ENCODE measurements at places on chromosomes 1 and 21.

DNA sequence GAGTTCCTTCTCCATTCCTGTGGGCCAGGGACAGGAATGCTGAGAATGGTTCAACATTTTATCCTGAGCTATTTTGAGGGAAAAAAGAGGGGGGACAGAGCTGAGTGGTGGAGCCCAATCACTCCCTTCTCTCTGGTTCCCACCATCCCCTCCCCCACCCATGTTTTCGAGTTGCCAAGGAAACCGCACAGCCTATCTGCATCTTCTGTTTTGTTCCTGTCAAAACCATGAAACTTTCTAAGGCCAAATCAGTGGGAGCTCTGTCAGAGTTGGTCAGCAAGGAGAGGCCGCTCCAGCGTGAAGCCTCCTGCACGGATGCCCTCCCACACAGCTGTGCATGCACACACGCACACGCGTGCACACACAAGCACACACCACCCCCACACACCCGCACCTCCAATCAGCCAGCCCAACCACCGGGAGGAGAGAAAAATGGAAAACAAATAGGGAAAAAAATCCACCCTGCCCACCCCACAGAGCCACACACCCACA is 54.5 kb upstream of the ATP2B4 start:
- no peak for DNase-seq

GRCh38 chr1:118927427-118928187 is 60.5 kb downstream of the TBX15 start:
- DNase-seq = no peak

DNA sequence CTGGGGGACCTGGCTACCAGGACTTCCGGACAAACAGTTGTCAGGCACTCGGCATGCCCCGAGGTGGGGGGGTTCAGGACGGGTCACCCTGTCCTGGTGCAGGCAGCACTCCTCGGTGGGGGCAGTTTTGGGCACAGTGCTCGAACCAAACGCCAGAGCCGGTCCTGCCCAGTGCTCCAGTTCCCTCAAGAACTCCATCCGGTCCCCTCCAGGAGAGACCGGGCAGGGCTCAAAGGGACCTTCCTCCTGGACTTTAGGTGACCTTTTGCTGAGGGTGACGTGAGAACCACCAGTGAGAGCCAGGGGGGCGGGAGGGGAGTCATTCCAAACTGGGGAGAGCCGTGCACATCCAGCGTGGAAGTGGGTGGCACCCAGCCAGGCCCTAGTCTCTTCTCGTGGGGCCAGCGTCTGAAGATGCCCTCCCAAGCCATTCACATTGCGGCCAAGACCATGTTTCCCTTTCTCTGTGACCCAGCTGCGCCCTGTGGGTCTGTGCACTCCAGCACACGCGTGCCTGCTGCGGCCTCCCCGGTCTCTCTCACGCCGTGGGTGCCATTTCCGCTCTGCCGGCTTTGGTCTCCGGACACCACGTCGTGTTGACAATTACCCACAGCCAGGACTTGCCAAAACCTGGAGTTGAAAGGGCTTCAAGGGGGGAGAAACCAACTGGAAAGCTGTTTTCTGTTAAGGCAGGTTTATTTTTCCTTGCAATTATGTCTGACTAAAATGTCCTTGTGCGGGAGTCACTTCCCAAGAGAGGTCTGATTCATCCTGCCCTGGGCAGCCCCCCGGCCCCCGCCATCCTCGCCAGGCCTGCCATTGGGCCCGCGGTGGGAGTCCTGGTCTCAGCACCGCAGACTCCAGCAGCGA is 178.8 kb upstream of the ARHGEF16 start:
- DNase-seq = no peak

GRCh38 chr1:169148472-169149252 is 42.2 kb downstream of the ATP1B1 start:
- DNase-seq = no peak

- DNase-seq = no peak
Observed at GRCh38 chr1:171997936-171998335, 156.6 kb downstream of the DNM3 start.

- no peak for DNase-seq
Observed at GRCh38 chr1:148315071-148315811, 163.2 kb upstream of the NBPF11 start.

DNA sequence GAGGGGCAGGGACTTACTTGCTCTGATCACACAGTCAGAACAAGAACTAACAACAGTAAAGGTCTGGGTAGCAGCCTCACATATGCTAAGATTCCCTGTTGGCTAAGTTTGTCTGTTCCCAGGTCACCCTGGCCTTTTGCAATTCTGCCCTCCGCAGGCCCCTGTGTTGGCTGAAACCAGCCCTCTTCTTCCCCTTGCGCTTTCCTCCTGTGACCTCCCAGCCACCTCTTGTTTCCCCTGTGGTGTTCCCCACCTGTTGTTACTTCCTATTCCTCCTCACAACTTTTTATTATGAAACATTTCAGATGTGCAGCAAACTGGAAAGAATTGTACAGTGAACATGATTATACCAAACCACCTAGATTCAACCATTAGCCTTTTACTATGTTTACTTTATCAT is 23.4 kb downstream of the MAPKAPK2 start:
- DNase-seq = no peak

- no peak for DNase-seq
Observed at GRCh38 chr1:26171084-26172072, at the start of gene ZNF593OS. ZNF593OS (minus strand) TSS chr1:26171832; CDS start chr1:26171661, 171 bp downstream.

- DNase-seq = no peak
Observed at GRCh38 chr1:234975941-234976860, 152.4 kb downstream of the TOMM20 start.

DNA sequence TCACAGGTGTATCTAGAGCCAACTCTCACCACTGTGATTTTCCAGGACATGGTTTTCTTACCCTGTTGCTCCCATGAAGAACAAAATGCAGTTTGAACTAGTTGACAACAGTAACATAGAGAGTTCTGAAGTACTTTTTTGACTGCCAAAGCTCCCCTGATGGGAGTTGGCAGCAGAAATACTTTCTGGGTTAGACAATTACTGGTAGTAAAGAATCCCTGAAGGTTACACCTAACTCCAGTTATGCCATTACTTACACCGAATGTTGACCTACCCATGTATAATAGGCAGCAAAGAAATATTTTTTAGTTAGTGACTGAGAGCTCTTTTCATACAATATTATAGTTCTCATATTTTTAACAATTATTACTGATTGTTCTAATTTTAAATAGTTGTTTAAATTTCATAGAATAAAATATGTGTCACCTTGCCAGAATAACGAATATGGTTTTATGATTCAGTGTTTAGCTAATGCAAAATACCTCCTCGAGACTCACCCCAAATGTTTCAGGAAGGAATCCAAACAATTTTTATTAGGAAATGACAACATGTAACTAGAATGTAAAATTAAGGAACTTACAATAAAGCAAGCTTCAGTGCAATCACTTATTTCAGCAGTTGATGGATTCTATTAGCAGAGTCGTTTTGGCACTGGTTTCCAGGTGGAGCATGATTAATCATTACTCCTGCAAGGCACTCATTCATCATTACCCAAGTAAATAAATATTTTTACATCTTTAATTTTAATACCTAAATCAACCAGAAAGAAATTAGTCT is 237.6 kb downstream of the MRPL39 start:
- no peak for DNase-seq

- no peak for DNase-seq
Observed at GRCh38 chr1:241390526-241390925, 33.5 kb upstream of the RGS7 start.

- DNase-seq = no peak
Observed at GRCh38 chr1:199490769-199491527, 536.6 kb upstream of the NR5A2 start.

GRCh38 chr1:173997791-173998190 is 24.4 kb downstream of the RC3H1 start:
- DNase-seq = no peak

DNA sequence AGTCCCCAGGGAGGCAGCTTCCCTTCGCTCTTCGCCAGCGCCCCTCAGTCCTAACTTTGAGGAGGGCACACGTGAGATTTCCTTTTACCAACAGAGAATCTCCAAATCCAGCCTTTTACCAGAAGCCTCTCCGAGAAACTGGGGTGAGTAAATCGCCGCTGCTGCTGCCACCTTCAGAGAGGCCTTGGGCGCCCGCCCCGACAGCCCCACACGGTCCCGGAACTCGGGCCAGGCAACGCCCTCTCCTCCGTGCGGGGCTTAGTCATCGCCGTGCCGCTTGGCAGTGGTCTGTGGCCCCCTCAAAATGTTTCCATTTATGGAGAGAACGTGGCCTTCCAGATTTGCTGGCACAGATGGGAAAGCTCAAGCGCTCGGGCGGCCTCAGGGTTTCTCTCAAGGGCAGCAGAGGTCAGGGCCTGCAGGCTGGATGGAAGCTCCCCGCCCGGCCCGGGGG is 41.4 kb upstream of the COL6A2 start:
- DNase-seq = no peak

- DNase-seq = no peak
Observed at GRCh38 chr1:233516732-233517131, 97.2 kb upstream of the KCNK1 start.

DNA sequence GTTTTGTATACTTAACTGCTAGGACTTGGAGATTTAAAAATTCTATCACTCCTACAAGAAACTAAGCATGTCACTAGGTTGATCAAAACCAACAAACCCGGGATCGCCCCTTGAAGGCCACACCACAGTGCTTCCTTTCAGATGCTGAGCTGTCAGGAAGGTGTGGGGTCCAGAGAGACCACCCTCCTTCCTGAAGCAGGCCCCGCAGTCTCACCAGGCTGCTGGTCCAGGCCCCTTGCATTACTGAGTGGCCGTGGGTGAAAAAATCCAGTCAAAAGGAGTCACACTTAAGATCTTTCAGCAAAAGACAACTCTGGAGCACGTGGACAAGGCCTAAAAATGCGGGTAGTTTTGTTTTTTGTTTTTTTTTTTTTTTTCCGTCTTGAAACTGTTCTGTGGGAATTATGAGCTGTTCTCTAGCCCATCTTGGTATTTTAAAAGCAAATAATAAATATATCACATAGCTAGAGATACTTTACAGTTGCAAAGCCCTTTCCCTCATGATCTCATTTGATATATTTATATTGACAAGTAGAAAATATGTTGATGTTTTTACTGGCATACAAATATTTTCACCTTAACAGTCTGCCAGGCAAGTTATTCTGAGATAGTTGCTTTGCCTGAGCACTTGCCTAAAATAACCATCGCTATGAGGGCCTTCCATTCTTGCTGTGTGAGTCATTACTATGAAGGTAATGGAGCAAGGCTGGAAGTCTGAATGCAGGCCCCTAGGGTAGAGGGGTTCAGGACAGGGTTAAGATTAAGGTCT is 73.1 kb upstream of the EDEM3 start:
- DNase-seq = no peak

DNA sequence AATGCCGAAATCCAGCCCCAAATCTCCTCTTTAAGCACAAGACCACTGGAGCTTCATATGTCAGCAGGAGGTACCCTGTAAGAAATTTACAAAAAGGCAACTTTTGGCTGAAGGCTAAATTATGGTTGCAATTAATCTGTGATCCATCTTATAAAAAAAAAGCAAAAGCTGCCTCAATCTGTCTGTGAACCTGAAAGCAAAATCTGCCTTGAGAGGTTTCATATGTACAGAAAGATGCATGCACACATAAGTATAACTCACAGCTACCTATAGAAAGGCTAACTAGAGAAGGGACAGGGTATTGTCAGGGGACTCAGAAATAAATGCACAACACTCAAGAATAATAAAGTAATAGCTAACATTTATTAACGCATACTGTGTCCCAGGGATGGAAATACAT is 964.2 kb upstream of the ADGRL2 start:
- DNase-seq = no peak

DNA sequence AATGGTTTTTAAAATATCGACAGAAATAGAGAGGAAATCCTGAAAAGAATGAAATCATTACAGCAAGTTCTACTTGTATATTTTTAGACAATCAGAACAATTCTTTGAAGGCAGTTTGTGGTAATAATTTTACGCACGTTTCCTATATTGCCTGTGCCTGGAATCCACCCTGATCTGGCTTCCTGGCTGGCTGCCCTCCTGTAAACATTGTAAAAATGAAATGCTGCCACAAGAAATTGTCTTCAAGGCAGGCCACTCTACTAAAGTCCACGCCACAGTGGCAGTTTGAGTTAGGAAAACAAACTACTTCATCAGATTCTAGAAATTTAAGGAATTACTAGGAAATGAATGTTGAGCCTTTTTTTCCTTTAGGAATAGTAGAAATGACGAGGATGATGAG is 454.5 kb upstream of the NR5A2 start:
- DNase-seq = no peak

DNA sequence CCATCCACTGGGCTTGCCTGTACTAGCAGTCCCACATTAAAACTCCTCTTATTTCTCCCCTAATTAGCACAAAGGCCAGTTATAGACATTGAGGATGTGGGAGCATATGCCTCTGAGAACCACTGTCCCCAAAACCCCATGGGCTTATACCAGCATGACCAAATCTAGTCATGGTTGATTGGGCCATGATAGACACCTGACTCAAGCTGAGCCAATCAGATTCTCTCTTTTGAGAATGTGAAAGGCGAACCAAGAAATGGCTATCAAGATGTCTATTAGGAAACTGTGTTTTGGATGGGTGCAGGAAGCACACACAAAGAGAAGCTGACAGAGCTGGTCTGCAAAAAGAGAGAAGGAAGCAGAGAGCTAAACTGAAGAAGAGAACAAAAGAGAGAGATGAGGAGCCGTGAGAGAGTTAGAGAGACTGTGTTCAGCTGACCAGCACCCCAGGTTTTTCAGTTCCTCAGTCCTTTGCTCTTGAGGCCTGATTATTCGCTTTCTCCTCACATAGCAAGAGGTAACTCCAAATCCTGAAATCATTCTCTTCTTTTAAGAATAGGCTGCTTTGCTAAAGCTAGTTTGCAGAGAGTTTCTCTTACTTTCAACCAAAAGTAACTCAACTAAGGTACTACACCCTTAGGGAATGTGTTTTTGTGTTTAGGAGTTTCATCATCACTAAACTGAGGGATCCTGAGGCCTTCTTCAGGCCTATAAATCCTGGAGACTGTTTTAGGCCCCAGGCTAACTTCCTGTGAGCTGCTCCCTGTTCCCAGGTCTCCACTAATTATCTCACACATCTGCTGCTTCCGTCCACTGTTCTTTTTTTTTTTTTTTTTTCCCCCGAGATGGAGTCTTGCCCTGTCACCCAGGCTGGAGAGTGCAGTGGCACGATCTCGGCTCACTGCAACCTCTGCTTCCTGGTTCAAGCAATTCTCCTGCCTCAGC is 7.9 kb upstream of the TIPRL start:
- DNase-seq = no peak

- DNase-seq = no peak
Observed at GRCh38 chr1:153677718-153678518, 570 bp upstream of the NPR1 start.

DNA sequence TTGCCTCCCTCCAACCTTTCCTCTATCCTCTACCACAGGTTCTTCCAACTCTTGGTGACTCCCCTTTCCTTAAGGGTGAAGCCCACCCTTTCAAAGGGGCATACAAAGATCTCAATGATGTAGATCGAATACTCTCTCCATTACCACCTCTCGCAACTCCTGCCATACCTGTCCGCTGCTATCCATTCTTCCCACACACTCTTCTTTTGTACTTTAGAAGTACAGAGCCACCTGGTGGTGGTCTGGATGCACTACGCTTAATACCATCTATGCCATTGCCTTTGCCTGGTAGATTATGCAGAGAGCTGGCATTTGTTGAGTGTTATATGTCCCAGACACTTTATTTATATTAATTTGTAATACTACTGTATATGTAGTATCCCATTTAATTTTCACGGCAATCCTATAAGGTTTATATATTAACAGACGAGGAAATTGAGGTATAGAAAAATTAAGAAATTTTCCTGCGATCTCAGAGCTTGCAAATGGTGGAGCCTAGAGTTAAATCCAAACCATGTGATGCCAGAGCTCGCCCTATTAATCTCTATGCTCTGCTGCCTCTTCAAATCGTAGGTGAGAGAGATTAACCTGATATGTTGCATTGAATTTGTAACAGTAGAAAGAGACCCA is 22.9 kb downstream of the TSHB start:
- no peak for DNase-seq

- DNase-seq = no peak
Observed at GRCh38 chr1:159972443-159973205, 18.6 kb upstream of the SLAMF9 start.
